D341Med (cell line): ENCODE measurements at places on chromosomes 5 and 9.

- no peak for DNase-seq
Measured at GRCh38 chr5:122937914-122938313, 92.5 kb downstream of the SNX24 start.

DNA sequence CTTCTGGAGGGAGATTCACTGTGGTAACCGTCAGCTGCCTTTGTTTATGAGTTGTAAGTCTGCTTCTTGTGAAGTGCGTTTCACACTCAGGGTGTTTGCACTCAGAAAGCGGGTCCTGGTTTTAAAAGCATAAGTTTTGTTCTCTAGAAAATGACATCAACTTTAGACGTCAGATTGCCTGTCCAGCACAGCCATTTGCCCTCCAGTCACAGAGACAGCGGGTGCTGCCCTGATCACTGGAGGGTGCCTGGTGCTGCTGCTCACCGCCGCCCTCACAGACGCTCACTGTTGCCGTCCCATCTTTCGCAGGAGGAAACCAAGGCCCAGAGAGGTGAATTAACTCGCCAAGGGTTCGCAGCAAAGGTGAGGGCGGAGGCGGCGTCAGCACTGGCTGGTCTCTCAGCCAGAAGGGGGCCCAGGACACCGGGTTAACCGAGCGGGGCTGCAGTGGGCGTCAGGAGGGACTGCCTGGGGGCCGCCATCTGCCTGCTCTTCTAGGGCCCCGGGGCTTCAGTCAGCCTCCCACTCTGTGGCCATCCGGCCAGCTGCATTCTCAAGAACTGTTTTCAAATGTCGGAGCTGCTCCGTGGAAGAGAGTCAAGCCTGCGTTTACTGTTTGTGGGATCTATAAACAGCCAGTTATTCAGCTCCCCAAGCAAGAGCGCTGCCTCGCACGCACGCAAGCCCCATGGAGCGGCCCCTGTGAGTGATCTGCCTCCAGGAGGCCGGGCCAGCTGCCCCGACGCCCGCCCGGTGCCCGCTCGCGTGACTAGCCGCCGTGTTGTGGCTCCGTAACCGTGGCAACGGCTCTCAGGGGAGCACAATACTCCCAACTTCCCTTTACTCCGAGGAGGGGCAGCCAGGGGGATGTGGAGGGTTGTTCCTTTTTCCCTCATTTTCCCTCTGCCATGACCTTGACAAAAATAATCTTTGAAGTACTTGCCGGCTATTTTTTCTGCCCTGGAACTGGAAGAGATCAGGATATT, 43.4 kb upstream of the EXOC3 start:
- peak; percentile 76 for DNase-seq

DNA sequence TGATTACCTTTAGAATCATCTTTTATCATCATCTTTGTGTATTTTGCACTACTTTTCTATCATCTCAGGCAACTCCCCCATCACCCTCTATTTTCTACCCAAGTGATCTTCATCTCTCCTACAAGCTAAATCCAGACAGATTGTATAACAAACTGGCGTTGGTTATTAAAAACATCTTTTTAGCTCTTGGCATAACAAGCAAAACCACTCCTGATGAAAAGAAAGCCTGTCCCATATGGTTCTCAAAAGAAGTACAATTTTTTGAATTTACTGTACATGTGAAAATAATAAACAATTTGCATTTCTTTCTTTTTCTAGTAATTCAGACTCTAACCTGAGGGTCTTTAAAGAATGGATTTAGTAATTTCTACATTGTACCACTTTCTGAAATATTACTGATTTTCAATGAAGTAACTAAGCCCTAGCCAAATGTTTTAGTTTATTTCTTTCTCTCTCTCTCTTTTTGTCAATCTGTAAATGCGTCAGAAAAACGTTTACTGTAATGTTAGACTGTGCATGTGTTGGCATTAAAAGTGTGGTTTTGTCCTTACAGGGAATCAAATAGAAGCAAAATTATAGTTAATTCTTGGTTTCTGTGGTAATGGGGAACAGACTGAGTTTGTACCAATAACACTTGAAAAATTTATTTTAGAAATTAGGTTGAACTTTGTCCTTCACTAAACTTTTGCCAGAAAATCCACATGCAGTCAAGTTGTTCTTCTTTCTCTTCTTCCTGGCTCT, 52.5 kb upstream of the RPS23 start:
- no peak for DNase-seq

DNA sequence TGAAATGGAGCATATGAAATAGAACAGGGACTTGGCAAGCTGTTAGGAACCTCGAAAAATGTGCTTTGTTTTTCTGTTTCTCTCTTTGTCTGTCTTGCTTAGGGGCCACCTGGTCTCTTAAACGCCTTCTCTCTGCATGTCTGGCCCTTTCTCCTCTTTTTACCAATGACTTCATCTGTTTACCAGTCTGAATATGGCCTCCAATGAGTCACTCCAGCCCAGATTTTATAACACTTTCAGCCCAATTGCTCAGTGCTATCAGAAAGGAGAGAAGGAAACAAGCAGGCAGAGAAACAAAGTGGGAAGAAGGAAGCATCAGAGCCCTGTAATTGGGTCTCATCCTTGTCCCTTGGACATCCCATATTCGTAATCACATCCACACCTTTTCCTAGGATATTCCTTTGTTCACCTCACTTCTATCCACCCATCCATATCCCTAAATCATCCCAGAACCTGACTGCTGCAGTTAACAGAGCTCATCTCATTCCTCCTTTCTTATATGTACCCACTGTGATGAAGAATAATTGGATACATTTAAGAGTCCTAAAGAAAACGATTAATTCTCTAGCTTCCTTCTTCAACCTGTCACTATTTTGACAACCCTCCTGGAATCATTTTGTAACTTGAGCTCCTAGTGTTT, 151.8 kb upstream of the GPR151 start:
- no peak for DNase-seq

GRCh38 chr5:110879675-110880074, 140.9 kb downstream of the SLC25A46 start:
- DNase-seq, result no peak

GRCh38 chr5:110963495-110963894, 108.0 kb upstream of the TSLP start:
- DNase-seq, result no peak

DNA sequence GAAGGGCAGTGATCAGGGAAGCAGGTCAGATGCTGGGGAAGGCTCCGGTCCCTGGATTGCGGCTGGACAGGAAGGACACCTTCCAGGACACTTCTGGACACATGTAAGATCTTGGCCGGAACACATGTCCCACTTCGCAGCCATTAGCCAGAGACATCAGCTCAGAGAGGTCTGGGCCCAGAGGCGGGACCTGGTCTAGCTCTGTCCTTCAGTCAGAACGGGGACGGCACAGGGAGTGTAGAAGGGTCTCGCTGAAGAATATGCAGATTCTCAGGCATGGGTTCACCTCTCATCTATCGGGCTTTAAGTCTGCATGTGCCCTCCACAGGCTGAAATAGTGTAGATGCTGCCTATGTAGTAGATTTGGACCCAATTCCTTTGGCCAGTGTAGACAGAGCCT, 73.3 kb downstream of the NTNG2 start:
- no peak for DNase-seq

DNA sequence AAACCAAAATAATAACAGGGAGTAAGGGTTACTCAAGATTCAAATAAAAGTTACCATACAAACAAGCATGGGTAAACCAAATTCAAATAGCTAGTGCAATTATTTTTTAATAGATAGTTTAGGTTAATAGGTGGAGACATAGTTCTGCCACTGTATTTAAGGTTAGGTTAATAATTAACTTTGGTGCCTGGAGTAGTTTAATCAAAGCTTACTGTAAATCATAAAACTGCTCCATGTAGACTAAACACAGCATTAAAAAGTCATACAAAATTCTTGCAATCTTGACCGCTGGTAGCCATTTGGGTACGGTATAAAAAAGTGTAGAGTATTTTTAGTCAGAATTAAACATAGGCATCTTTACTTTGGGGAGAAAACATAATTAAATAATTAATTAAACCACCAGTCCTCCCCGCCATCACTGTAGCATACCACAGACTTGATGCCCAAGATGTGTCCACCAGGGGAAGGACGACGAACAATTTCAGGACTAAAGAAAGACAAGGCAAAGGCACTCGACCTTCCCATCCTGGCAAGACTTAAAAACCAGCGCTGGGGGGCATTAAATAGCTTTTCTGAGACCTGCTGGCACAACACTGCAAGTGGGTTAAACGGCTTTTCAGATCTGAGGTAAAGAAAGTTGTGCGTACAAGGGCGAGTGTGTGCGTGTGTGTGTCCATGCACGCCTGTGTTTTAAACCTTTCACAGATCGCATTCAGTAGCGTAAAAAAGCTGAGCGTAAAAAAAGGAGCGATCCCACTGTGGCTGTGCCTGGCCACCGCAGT, 2.9 kb downstream of the SEMA6A start:
- DNase-seq, result no peak

DNA sequence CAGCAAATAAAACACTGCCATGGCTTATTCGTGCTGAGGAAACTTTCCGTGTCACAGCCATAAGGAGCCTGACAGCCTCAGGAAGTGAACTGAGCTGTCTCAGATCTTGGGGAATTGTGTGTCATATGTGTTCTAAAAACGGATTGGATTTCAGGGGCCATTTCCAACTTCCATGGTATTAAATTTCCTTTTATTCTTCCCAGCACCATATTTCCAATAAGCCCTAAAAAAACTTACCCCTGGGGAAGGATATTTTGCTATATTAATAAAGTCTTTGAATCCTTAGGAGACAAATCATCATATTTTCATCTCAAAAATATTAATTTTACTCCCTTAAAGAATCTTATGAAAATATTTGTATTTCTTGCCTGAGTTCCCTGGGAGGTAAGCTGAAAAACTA, 93.9 kb downstream of the LHFPL2 start:
- DNase-seq, result no peak

DNA sequence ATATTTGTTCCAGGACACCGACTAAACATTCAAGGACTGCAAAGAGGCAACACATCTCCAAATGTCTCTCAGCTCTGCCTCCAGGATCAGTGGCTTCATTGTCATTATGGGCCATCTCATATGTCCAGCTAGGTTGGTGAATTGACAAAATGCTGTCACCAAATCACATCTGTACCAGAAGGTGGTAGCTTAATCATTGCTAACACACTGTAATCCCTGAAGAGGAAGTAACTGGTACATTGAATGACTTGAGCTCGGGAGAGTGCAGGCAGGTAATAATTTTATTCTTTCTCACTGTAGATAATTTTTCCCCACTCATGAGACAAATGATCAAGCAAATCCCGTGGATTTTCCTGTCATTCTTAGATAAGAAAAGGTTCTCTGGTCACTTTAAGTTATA, 169.8 kb downstream of the SEMA6A start:
- no peak for DNase-seq

DNA sequence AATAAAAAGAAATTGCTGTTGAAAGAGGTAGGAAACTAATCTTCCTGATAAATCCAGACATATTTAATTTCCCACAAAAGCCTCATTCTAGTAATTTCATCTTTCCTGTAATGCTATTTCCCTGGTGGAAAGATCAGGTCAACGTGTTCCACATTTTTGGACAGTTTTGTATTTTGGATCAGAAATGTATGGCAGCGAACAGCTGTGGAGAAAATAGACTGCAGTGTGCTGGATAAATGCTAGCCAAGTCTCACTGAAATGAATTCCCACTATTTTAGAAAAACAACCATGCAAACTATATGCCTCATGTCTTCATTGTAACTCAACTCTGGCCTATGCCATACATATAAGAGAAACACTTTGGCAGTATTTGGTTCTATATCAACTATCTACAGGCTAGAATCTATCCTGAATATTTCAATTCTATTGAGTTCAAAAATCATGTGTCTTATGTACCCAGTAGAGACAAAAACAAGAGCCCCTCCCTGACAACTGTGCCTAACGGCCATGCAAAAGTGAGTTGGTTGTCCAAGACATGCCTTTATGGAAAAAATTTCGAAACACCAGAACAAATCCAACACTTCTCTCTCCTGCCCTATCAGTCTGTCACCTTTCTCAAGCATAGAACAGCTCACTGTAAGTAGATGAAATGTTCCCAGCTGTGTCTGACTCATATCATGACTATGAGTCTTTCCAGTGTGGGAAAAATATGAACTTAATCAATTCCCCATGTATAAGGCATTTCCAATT, 191.3 kb upstream of the NREP start:
- DNase-seq, result no peak

DNA sequence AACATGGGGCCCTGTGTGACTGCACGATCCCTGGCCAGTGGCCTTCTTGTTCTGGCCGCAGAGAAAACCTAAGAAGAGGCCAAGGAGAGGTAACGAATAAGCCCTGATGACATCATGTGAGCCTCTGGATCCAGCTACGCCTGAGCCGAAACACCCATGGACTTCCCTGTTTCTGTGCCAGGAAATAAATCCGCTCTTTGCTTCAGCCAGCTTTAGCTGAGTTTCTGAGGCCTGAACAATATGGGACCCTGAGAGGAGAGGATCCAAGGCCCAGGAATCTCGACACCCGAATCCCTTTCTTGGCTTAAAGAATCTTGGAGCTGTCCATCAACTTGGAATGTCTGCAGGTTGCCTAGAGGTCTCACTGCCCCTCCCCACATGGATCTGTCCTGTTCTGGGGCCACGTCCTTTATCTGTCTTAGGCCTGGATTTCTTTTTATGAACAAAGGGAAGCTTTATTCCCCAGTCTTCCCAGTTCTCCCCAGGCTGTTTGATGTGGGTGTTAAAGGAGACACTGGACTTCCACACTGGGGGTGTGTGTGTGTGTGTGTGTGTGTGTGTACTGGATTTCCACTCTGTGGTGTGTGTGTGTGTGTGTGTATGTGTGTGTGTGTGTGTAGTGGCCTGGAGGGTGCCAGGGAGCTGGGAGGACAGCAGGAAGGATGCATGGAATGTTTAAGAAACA, 13.7 kb downstream of the IER5L start:
- no peak for DNase-seq

DNA sequence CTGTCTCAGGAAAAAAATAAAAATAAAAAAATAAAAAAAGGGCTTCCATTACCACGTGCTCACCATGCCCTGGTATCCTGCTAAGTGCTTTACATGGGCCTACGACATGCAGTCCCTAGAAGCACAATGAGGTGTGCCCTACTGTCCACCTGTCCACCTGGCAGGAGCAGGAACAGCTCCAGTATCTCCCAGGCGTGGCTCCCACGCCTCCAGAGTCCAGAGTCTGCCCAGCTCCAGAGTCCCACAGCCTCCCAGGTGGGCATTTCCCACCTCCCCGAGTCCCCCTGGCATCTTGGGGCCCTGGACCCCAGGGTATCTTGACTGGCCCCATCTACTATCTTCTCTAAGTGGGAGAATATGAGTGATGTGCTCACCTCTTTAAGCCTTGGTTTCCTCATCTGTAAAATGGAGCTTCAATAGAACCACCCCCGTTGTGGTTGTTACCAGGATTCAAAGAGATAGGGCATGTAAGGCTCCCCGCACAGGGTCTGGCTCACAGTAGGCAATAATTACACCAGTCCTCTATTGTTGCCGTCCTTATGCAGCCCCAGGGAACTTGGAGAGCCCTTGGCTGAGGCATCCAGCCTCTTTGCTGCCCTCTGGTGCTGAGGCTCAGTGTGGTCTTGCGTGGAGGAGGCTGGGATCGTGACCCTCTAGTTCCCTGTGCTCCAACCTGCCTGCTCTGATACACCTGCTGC, 8.9 kb downstream of the CXCL14 start:
- DNase-seq, result peak; percentile 78

DNA sequence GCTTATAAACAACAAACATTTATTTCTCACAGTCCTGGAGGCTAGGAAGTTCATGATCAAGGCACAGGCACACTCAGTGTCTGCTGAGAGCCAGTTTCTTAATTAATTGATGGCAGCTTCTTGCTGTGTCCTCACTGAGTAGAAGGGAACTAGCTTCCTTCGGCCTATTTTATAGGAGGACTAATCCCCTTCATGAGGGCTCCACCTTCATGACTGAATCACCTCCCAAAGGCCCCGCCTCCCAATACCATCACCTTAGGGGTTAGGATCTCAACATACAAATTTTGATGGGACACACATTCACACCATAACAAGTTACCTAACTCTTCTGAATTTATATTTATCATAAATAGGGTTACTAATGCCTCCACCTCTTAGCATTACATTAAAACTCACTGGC, 129.8 kb downstream of the GNAQ start:
- no peak for DNase-seq
